ENCODE measurements at places on chromosomes 11 and 22. TPM values are rescaled to one million over a fixed set of nuclear protein-coding genes. Genes with fewer than 3 reads are reported as not detected.

DNA sequence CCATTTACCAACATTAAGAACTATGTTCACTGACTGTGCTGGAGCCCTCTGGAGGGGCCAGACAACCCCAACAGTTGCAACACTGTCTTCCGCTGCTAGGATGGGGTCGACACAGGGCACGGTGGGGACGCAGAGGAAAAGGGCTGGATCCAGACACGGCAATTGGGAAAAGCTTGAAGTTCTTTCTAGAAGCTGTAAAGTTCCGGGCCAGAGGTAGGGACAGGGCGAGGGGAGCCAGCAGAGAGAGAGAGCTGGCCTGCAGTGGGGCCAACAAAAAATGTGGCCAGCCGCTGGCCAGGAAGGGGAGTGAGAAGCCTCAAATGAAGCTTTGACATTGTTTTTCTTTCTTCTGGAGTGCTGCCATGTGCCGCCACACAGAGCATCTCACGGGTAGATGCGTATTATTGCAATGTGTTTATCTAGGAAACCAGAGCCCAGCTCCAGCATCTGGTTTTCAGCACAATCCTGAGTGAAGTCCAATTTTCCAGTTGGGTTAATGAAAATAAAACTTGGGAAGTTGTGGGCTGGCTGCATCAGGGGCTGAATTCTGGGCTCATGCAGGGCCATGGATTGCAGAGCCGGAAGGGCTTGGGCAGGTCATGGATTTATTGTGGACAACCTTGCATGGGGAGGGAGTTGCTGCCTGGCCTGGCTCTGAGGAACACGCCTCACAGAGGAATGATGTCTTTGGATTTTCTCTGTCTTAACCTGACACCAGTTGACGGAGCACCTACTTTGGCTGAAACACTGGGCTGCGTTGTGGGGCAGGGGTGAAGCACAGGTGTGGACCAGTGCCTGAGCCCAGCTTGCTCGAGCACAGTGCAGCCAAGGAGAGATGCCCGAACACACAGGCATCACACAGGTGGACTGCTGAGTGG lies 67.6 kb upstream of the AMPD3 start:
- H3K4me1 ChIP-seq: peaks cover 18% of the 10 kb centered on the region
- no peak for DNase-seq
- no peaks in the 10 kb centered on the region for H3K27me3 ChIP-seq
- H3K4me3 ChIP-seq: no peak overlapping the region

DNA sequence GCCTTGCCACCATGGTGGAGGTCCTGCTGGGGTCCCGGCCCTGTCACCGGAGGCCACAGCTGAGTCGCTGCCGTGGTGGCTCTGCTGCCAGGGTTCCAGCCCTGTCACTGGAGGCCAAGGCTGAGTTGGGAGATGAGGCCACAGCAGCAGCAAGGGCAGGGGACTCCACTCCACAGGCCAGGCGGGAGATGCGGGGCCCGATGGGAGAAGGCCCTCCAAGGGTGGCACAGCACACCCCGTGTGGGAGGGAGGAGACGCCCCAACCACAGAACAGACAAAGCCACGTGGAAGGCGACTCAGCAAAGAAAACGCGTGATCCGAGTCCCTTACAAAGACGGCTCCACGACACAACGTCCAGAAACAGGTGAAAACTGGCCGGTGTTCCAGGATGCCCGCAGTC lies 159.3 kb downstream of the BRD1 start:
- peaks cover 70% of the 10 kb centered on the region for H3K27me3 ChIP-seq
- H3K36me3 ChIP-seq: no peaks in the 10 kb centered on the region
- no peak overlapping the region for H3K4me3 ChIP-seq
- H3K27ac ChIP-seq: no peak overlapping the region
- peaks cover 7% of the 10 kb centered on the region for H3K4me1 ChIP-seq

GRCh38 chr22:44608597-44609399 lies 93.2 kb upstream of the PRR5 start:
- no peak overlapping the region for H3K4me3 ChIP-seq
- H3K27ac ChIP-seq: no peak overlapping the region
- H3K36me3 ChIP-seq: no peaks in the 10 kb centered on the region
- peaks cover 7% of the 10 kb centered on the region for H3K27me3 ChIP-seq
- no peaks in the 10 kb centered on the region for H3K4me1 ChIP-seq

- no peak overlapping the region for H3K4me3 ChIP-seq
- H3K27me3 ChIP-seq: no peaks in the 10 kb centered on the region
- no peaks in the 10 kb centered on the region for H3K4me1 ChIP-seq
- no peak overlapping the region for H3K27ac ChIP-seq
- H3K36me3 ChIP-seq: no peaks in the 10 kb centered on the region
Observed at GRCh38 chr11:128210148-128210940, 377.0 kb downstream of the ETS1 start.

The TLCD5 gene
- 0.58 TPM for total RNA-seq

DNA sequence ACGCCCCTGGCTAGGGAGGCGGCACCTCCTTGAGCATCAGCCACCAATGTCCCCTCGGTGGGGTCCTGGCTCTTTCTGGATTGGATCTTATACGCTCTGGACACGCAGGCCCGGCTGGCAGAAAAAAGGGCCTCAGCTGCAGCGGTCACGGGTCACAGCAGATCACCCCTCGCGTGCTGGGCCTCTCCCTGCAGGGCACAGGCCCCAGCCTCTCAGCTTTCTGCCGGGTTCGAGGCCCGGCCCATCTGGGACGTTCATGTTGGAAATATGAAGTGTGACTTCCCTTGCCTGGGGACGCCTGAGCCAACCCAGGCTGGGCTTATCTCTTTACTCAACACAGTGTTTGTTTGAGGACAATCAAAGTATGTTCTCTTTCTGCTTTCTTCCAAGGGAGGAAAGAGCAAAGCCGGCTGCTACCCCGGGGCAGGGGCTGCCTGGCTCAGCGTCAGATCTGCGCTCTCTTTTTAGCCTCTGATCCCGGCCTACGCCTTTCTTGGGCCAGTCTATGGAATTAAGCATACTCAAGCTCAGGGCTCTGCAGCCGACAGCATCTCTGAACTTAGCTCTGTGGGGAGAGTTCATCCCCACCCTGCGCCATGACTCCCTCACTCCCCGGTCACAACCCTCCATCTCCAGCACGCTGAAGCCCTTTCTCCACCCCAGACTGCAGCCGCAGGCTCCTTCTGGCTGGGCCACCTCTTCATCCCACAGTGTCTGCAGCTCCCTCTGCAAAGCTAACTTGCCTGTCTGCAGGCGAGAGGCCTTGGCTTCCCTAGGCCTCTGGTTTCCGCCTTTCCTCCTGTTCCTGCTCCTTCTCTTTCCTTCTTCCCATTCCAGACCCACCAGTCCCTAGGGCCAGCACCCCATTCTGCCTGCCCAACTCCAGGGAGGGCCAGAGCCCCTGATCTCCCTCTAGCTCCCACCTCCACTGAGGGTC lies 38.8 kb downstream of the ADAMTS15 start:
- H3K4me3 ChIP-seq: no peak overlapping the region
- no peaks in the 10 kb centered on the region for H3K36me3 ChIP-seq
- H3K27me3 ChIP-seq: no peaks in the 10 kb centered on the region
- H3K4me1 ChIP-seq: peaks cover 25% of the 10 kb centered on the region
- peak; percentile 50 for DNase-seq
- H3K27ac ChIP-seq: peak overlapping the region; percentile 56

The OR8A1 gene
- total RNA-seq: not detected

GRCh38 chr11:122852074-122852795 lies 13.9 kb downstream of the CRTAM start:
- H3K27me3 ChIP-seq: no peaks in the 10 kb centered on the region
- H3K36me3 ChIP-seq: no peaks in the 10 kb centered on the region
- H3K4me3 ChIP-seq: no peak overlapping the region
- H3K4me1 ChIP-seq: no peaks in the 10 kb centered on the region
- H3K27ac ChIP-seq: no peak overlapping the region

The OR8G1 gene
- not detected for total RNA-seq

The MUC15 gene
- not detected for total RNA-seq

The ZNRD2 gene
- 99.1 TPM for total RNA-seq

The PTPRCAP gene
- total RNA-seq: not detected

The INPP5J gene
- 11.1 TPM for total RNA-seq

- no peaks in the 10 kb centered on the region for H3K4me1 ChIP-seq
- H3K36me3 ChIP-seq: no peaks in the 10 kb centered on the region
- no peak for DNase-seq
- H3K4me3 ChIP-seq: no peak overlapping the region
- H3K27me3 ChIP-seq: peaks cover 51% of the 10 kb centered on the region
Observed at GRCh38 chr22:26323013-26323412, 106.0 kb upstream of the ASPHD2 start.

- no peak overlapping the region for H3K27ac ChIP-seq
- DNase-seq: no peak
- no peak overlapping the region for H3K4me3 ChIP-seq
- no peaks in the 10 kb centered on the region for H3K27me3 ChIP-seq
- no peaks in the 10 kb centered on the region for H3K4me1 ChIP-seq
Observed at GRCh38 chr11:132037956-132038355, 667.5 kb downstream of the NTM start.

- H3K27me3 ChIP-seq: no peaks in the 10 kb centered on the region
- H3K4me1 ChIP-seq: no peaks in the 10 kb centered on the region
- H3K4me3 ChIP-seq: no peak overlapping the region
- no peak overlapping the region for H3K27ac ChIP-seq
Observed at GRCh38 chr22:47366026-47366767, 603.7 kb downstream of the TBC1D22A start.

The ISX gene
- total RNA-seq: 0.55 TPM

GRCh38 chr11:64525711-64526110 lies 65.3 kb upstream of the SLC22A12 start:
- no peaks in the 10 kb centered on the region for H3K36me3 ChIP-seq
- no peak overlapping the region for H3K4me3 ChIP-seq
- DNase-seq: no peak
- no peaks in the 10 kb centered on the region for H3K4me1 ChIP-seq

DNA sequence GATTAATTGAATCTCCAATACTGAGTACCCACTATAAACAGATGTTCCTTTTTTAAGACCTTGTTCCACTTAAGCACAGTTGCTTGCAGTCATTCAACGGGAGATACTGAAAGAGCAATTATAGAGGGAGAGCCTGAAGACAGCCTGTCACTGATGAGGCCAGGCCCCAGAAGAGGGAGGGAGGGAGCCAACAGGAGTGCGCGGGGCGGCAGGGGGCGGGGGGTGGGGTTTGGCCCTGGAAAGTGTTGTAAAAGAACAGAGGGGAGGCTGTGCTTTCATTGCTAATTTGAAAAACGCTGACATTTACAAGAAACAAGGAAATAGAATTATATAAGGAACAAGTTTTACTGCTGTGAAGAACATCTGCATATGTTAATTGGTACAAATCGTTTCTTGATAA lies 53.1 kb downstream of the MAP6 start:
- no peaks in the 10 kb centered on the region for H3K36me3 ChIP-seq
- DNase-seq: no peak
- no peak overlapping the region for H3K4me3 ChIP-seq
- H3K27me3 ChIP-seq: no peaks in the 10 kb centered on the region
- H3K27ac ChIP-seq: no peak overlapping the region

The PIK3IP1 gene
- 3.5 TPM for total RNA-seq

GRCh38 chr11:92829671-92830070 lies 139.8 kb upstream of the MTNR1B start:
- H3K4me3 ChIP-seq: no peak overlapping the region
- H3K27ac ChIP-seq: no peak overlapping the region
- peaks cover 40% of the 10 kb centered on the region for H3K4me1 ChIP-seq
- no peaks in the 10 kb centered on the region for H3K27me3 ChIP-seq
- DNase-seq: no peak

The OR4S1 gene
- not detected for total RNA-seq

The C1QTNF5 gene
- total RNA-seq: 17.4 TPM

The TSPAN32 gene
- not detected for total RNA-seq

DNA sequence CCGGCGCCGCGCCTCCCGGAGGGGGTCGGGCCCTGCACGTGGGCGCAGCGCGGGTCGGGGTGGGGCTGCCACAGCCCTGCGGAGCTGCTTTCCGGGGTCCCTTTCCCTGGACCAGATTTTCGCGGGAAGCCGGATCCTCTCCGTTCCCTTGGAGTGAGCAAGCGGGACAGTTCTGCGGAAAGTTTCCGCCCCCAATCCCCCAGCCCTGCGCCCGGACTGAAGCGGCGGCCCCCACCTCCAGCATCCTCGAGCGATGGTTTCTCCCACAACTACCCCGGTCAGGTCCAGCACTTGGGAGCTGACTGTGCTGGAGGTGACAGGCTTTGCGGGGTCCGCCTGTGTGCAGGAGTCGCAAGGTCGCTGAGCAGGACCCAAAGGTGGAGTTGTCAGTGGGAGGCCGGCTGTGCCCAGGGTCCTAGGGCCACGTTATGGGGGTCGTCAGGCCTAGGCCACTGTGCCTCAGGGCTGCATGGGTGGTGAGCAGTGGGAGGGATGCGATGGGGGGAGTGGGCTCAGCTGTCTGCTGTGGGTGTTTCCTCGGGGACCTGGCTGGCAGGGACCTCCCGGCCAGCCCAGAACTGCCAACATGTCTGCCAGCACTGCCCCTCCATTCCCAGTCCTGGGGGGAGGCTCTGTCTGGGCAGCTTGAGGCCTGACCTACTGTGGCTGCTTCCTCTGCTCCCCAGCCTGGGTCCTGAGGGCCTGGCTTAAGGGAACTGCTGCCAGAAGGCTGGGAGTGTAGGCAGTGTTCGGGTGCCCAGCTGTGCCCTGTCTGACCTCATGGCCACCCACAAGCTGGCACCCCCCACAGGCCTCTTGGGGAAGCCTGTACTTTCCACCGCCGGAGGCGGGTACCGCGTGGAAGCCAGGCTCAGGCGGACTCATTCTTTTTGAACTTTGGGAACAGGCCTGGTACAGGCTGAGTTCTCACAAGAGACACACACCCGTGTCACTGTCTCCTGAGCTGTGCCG lies 726 bp downstream of the ST3GAL4 start:
- H3K27me3 ChIP-seq: no peaks in the 10 kb centered on the region
- peaks cover 32% of the 10 kb centered on the region for H3K4me1 ChIP-seq
- no peak for DNase-seq
- H3K4me3 ChIP-seq: peak overlapping the region; percentile 75
- peak overlapping the region; percentile 82 for H3K27ac ChIP-seq

The IGLL1 gene
- not detected for total RNA-seq

The CCDC87 gene
- not detected for total RNA-seq

The GDPD4 gene
- not detected for total RNA-seq

GRCh38 chr11:129223260-129223659 lies 31.1 kb upstream of the ARHGAP32 start:
- H3K4me1 ChIP-seq: no peaks in the 10 kb centered on the region
- H3K27ac ChIP-seq: no peak overlapping the region
- no peaks in the 10 kb centered on the region for H3K27me3 ChIP-seq
- no peak overlapping the region for H3K4me3 ChIP-seq
- no peaks in the 10 kb centered on the region for H3K36me3 ChIP-seq

- no peaks in the 10 kb centered on the region for H3K27me3 ChIP-seq
- no peak overlapping the region for H3K4me3 ChIP-seq
- no peaks in the 10 kb centered on the region for H3K4me1 ChIP-seq
- DNase-seq: no peak
Observed at GRCh38 chr22:47000256-47000655, 237.8 kb downstream of the TBC1D22A start.

The GLYATL1 gene
- 13.4 TPM for total RNA-seq

The QSER1 gene
- total RNA-seq: 37.8 TPM

Measured in stomach (tissue), 19 donors.